ENCODE measurements at places on chromosomes 5 and 9. TPM values are rescaled to one million over a fixed set of nuclear protein-coding genes. Genes with fewer than 3 reads are reported as not detected.

DNA sequence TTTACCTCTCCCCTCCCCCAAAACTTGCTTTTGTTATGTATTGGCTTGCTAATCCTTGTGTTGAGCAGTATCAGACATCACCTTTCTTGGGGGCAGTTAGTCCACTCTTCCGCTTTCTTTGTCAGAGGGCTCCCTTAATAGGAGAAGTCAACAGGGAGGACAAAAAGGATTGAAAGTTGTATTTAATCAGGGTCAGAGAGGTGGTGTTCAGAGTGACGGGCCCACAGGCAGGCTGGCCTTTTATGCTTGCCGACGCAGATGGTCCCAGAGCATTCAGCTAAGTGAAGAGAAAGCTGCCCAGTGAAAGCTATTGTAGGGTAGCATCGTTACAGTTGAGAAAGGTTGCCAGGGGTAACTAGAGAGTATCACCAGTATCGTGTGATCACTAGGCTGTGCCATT lies 131.1 kb downstream of the ZCCHC7 start:
- peaks cover 7% of the 10 kb centered on the region for H3K36me3 ChIP-seq
- no peaks in the 10 kb centered on the region for H3K27me3 ChIP-seq
- H3K4me3 ChIP-seq = no peak overlapping the region

DNA sequence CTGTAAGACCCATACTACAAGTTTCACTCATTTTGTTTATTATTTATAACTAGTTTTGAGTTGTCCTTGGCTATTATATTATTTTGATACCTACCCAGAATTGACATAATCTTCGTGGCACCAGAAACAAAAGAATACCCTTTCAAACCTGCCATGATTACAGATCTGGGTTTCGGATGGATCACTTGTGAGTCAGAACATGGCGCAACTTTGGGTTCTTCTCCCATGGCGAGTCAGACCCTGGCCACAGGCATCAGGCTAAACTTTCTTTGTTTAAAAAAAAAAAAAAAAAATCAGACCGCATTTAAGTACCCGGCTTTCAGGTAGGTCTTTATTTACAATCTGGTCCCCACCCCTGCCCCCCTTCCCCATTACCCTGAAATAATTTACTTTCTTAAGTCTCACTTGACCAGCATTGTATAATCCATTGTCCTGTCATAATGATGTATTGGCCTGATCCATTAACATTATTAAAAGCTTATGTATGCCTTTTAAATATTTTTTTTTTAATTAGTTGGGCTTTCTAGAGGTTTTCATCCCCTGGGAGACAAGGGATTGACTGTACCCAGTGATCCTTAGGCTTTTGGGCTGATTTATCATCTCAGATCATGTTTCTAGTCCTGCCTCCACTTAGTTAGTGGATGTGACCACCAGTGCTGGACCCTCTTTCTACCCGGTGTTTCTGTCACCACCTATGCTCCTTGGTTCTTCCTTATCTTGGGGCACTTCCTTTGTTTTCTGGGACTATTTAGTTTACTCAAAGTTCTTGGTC lies 43.9 kb downstream of the F2RL2 start:
- H3K4me1 ChIP-seq = no peaks in the 10 kb centered on the region
- H3K4me3 ChIP-seq = no peak overlapping the region
- H3K27me3 ChIP-seq = no peaks in the 10 kb centered on the region
- H3K36me3 ChIP-seq = no peaks in the 10 kb centered on the region
- no peak overlapping the region for H3K27ac ChIP-seq

- DNase-seq = no peak
- no peaks in the 10 kb centered on the region for H3K36me3 ChIP-seq
- peaks cover 3% of the 10 kb centered on the region for H3K27me3 ChIP-seq
- H3K4me1 ChIP-seq = no peaks in the 10 kb centered on the region
- H3K4me3 ChIP-seq = no peak overlapping the region
- peak overlapping the region; percentile 13 for H3K27ac ChIP-seq
Measured at GRCh38 chr9:87276327-87276841, 221.3 kb upstream of the DAPK1 start.

GRCh38 chr5:38467353-38468040 lies 88.9 kb downstream of the LIFR start:
- peak; percentile 77 for DNase-seq
- peaks cover 68% of the 10 kb centered on the region for H3K4me1 ChIP-seq
- H3K36me3 ChIP-seq = no peaks in the 10 kb centered on the region
- H3K27ac ChIP-seq = peak overlapping the region; percentile 98
- peak overlapping the region; percentile 65 for H3K4me3 ChIP-seq
- no peaks in the 10 kb centered on the region for H3K27me3 ChIP-seq

GRCh38 chr5:147619281-147619878 lies 109.5 kb upstream of the DPYSL3 start:
- H3K4me3 ChIP-seq = no peak overlapping the region
- no peaks in the 10 kb centered on the region for H3K27me3 ChIP-seq
- H3K27ac ChIP-seq = no peak overlapping the region
- no peak for DNase-seq
- no peaks in the 10 kb centered on the region for H3K36me3 ChIP-seq

DNA sequence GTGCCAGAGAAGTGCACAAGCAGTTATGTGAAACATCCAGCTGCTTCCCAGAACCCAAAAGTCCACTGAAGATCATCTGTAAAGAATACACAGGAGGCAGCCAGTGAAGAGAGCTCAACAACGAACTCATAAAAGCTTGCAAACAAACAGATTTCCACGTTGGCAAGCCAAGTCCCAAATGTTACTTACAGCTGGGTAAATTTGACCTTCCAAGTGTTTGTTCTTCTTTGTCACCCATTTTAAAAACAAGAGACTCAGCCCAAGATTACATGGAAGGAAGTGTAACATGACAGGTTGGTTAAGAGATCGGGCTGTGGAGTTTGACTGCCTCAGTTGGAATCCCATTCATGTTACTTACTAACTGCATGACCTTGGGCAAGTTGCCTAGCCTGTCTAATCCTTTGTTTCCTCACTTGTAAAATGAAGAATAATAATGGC lies 174.9 kb upstream of the PAPPA start:
- H3K36me3 ChIP-seq = no peaks in the 10 kb centered on the region
- no peaks in the 10 kb centered on the region for H3K4me1 ChIP-seq
- no peak overlapping the region for H3K27ac ChIP-seq
- DNase-seq = no peak
- H3K27me3 ChIP-seq = no peaks in the 10 kb centered on the region

DNA sequence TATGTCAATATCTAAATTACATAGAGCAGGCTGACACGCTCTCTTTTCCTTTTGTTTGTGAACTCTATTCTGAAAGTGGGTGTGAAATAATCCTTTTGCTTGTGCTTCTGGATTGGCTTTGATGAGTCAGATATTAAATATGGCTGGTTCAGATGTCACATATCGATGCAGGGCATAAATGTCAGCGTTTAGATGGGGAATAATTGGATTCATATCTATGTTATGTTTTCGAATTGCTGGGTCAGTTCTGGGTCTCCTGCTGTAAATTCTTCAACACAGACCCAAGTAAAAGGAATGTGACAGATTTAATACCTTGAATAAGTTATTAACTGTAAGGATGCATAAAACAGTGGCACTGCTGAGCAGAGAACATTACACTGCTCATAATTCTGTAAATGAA lies 118.7 kb upstream of the SNX2 start:
- no peak for DNase-seq
- no peaks in the 10 kb centered on the region for H3K36me3 ChIP-seq
- no peaks in the 10 kb centered on the region for H3K4me1 ChIP-seq
- H3K4me3 ChIP-seq = no peak overlapping the region
- H3K27me3 ChIP-seq = no peaks in the 10 kb centered on the region

DNA sequence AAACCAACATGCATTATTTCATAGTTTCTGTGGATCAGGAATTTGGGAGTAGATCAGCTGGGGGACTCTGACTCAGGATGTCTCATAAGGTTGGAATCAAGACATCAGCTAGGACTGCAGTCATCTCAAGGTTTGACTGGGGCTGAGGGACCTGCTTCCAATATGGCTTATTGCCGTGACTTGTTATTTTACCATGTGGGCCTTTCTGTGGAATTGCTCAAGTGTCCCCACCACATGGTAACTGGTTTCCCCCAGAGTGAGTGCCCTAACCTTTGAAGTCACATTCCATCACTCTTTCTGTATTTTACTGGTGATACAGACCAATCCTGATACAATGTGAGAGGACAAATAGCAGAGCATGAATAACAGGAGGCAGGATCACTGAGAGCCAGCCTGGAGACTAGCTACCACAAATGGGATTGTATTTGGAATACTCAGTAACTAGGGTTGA lies 70.2 kb upstream of the ELL2 start:
- no peak overlapping the region for H3K4me3 ChIP-seq
- no peak overlapping the region for H3K27ac ChIP-seq
- DNase-seq = no peak
- no peaks in the 10 kb centered on the region for H3K4me1 ChIP-seq
- H3K27me3 ChIP-seq = no peaks in the 10 kb centered on the region
- no peaks in the 10 kb centered on the region for H3K36me3 ChIP-seq

DNA sequence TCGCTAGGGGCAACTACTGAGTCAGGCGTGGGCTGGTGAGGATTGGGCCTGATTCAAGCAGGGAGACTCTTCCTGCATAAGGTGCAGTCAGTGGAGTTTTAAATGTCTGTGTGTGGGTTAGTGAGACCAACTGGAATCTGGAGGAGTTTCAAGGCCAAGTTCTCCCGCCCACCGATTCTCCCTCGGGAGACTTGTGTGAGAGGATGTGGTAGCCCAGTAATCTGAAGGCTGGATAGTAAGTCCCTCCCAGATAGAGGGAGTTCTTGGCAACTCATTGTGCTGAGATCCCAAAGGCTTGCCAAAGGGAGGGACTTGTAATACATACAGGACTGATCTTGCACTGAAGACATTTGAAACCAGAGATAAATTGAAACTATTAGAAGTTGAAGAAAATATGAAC lies 51.8 kb downstream of the WDR36 start:
- no peak overlapping the region for H3K27ac ChIP-seq
- H3K27me3 ChIP-seq = no peaks in the 10 kb centered on the region
- no peaks in the 10 kb centered on the region for H3K36me3 ChIP-seq
- no peak overlapping the region for H3K4me3 ChIP-seq
- peak; percentile 63 for DNase-seq

DNA sequence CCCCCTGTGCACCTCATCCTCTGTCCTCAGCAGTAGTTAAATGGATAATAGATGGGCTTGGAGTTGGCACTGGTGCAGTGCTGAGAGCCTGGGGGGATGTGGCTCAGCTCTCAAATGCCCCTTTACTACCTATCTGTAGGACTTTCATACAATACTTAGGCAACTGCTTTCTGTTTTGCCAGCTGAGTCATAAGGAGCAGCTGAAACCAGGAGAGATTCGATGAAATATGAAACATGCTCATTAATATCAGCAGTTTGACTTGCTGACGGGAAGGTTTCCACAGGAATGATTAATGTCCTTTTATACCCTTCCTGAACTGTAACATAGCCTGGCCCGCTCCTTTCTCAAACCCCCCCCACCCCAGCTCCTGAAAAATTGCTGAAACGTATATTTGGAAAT lies 142.6 kb downstream of the SAXO1 start:
- no peak for DNase-seq
- no peak overlapping the region for H3K27ac ChIP-seq
- no peaks in the 10 kb centered on the region for H3K36me3 ChIP-seq
- H3K27me3 ChIP-seq = no peaks in the 10 kb centered on the region
- no peaks in the 10 kb centered on the region for H3K4me1 ChIP-seq

DNA sequence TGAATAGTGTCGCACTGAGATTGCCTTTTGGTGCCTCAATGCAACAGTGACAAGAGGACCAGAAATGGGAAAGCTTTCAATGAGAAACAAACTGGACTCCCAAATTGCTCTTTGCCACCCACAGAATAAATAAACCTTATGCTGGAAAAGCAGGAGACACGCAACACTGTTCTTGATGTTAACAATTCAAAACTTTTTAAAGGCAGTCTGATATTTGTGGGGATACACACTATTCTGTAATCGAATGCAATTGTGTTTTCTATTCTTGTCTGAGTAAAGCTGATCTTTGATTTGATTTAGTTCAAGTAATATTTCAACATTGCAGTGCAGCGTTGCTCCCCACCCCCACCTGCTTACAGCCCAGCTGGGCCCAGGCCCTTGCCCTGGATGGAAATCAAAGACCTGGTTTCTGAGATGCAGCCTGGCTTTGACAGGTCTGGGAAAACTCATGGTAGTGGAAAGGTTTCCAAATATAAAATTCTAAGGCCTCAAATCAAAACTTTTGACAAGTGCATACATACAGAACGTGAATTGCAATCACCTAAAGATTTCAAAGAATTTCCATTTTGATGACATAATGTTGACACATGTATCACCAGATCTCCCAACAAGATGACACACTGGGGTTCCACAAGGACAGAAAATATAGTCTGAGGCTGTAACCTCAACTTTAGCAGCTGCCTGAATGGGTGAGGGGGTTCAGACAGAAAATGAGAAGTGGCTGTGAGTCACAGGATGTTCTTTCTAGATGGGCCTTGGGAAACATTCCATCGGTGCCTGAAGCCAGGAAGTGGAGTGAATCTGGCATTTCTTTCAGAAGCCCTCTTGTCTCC lies 55.1 kb downstream of the ABCA1 start:
- peaks cover 53% of the 10 kb centered on the region for H3K4me1 ChIP-seq
- peak overlapping the region; percentile 64 for H3K27ac ChIP-seq
- peak; percentile 56 for DNase-seq

DNA sequence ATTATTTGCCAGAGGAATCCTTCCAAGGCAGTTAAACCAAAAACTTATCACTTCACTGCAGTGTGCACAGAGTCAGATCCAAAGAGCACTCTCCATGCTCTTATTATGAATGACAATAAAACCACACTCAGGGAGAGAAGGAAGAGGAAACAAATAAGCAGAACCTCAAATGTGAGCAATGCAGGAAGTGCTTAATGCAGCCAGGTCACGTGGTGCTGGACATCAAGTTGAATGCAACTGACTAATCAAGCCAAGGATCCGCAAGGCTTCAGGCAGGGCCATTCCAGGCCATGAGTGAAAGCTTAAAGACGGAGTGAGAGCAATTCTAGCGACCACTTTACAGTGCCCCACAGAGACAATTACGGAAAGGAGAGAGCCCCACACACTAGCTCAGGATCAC lies 230.4 kb upstream of the PUM3 start:
- H3K27ac ChIP-seq = no peak overlapping the region
- H3K4me1 ChIP-seq = no peaks in the 10 kb centered on the region
- no peak overlapping the region for H3K4me3 ChIP-seq

GRCh38 chr5:43227655-43228054 lies 35.6 kb downstream of the NIM1K start:
- H3K36me3 ChIP-seq = no peaks in the 10 kb centered on the region
- H3K4me1 ChIP-seq = no peaks in the 10 kb centered on the region
- H3K27ac ChIP-seq = no peak overlapping the region
- DNase-seq = no peak

DNA sequence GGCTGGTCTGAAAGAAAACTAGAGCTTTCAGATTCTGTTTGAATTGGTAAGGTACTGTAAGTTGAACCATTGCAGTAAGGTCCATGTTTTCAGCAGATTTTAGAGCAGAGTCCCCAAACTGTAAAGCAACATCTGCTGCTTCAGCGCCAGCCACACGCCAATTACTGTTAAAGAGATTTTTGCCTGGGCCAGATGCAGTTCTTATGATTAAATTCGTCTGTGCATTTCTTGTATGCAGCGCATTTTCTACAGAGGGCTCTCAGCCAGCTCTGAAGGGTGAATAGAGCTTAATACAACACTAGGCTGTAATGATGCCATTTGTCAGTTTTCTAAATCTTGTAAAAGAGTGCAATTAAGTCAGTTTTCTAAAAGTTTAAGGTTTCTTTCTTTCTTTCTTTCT lies 246.3 kb downstream of the COX7C start:
- H3K27me3 ChIP-seq = no peaks in the 10 kb centered on the region
- no peak overlapping the region for H3K27ac ChIP-seq
- no peak overlapping the region for H3K4me3 ChIP-seq
- no peaks in the 10 kb centered on the region for H3K36me3 ChIP-seq

The PCDHB10 gene
- total RNA-seq = 0.27 TPM

The PDZD2 gene
- 7.8 TPM for total RNA-seq

The UBAC1 gene
- 233 TPM for total RNA-seq

The FOXD4L3 gene
- not detected for total RNA-seq

The ZNF879 gene
- total RNA-seq = 2.7 TPM

The PCDHA3 gene
- 0.12 TPM for total RNA-seq
